Activated CD8-positive, alpha-beta memory T cell treated with anti-CD3 and anti-CD28 coated beads for 1 hour (primary cell): ENCODE measurements at places on chromosomes 1 and 21.
A peak's percentile ranks its signal among the peaks of the same experiment; 100 is the strongest.

DNA sequence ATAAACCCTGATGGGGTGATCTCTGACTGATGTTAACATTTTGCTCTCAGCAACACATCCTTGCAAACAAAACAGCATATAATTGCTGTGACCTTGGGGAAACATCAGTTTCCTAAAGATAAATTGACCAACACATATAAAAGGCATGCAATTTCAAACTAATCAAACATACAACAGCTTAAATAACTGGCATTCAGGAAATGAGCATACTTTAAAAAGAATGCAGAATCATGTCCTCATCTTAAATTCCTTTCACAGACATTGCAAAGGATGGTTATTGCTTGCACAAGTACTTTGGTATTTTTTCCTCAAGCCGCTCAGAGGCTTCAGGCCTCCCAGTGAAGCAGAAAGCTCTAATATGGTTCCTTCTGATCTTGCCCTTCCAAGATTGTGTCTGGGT lies 53.4 kb upstream of the RGS18 start:
- no peak for DNase-seq

- no peak for DNase-seq
Measured at GRCh38 chr1:245537992-245538391, 383.2 kb downstream of the KIF26B start.

GRCh38 chr1:155910621-155911121 lies 478 bp downstream of the RIT1 start:
- DNase-seq, result no peak

- DNase-seq, result no peak
Measured at GRCh38 chr1:8332806-8333205, 14.9 kb downstream of the SLC45A1 start.

DNA sequence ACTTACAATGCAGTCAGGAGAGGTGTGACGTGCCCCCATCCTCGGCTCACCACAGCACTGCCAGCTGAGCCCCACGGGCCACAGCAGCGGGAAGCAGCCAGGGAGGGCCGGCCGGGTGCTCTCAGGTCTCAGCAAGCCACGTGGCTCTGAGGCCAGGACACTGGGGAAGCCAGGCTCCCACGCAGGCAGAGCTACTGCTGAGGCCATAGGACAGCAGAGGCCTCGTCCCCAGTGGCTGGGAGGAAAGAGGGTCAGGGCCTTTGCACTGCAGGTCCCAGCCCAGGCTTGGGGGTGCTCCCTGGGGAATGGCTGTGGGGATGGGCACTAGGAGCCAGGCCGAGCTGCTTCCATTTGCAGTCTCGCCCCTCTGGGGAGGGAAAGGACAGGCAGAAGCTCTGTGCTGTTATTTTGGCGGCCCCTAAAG lies 5.8 kb downstream of the LRRC47 start:
- DNase-seq, result no peak

- no peak for DNase-seq
Measured at GRCh38 chr1:59670662-59671061, 144.1 kb upstream of the HOOK1 start.

DNA sequence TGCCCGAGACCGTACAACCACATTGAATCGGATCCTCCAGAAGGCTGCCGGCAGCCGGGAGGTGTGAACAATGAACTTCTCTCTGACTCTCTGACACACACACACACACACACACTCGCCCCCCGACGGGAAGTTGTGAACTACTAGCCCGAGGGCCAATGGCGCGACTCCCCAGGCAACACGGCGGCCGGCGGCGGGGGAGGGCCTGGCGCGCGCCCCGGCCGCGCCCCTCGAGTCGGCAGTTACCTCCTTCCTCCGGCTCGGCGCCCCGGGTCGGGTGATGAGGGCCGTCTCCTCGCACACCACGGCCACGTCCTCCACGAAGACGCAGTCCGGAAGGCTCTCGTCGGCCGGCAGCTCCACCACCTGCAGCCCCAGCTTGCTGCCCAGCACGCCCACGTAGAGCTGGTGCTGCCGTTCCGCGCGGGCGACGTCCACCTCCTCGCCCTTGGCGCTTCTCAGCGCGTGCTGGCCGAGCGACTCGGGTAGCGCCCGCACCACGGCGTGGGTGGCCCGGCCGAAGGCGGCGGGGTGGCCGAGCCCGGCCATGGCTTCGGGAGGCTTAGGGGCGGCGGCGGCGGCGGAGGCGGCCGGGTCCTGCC lies 361 bp downstream of the DDAH1 start:
- no peak for DNase-seq

DNA sequence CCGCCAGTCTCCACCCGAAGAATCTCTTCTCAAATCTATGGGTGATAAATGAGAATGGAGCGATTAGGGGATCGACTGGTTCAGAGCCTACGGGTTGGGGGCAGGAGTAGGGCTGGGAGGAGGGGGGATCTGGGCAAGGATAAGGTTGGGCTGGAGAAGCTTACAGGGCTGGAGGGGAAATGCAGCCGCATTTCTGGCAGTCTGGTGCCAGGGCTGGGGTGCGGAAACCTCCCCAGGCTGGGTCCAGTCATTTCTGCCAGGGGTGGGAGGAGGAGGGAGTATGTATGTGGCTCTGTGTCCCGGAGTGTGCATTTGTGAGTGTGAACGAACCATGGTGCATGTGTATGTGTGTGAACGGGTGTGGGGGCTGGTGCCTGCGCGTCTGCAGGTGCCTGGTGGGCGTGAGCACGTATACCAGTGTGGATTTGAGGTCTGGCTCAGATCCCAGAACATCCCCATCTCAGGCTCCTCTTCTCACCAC lies 10.2 kb downstream of the C1orf216 start:
- no peak for DNase-seq

DNA sequence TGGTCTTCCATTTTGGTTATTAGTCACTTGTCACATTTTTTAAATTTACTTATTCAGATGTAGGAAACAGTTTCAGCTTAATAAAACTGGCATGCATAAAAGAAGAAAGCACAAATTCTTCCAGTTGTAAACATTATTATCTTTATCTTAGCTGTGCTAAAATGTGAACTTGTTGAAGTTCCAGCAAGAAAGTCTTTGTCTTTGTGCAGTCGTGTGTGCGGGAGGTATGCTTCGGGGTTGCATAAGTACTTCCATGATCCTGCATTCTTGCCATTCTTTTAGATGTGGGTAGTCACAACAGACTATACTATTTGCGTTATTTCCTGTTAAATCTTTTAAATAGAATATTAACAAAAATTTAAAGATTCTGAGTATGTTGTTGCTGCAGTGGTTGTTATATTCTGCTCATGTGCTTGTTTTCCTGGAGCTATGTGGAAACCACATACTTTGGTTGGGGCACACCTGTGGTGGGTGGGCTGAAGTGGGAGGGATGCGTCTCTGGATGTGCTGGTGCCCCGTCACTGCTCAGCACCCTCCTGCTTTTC lies 49.9 kb downstream of the CBS start:
- DNase-seq, result no peak

DNA sequence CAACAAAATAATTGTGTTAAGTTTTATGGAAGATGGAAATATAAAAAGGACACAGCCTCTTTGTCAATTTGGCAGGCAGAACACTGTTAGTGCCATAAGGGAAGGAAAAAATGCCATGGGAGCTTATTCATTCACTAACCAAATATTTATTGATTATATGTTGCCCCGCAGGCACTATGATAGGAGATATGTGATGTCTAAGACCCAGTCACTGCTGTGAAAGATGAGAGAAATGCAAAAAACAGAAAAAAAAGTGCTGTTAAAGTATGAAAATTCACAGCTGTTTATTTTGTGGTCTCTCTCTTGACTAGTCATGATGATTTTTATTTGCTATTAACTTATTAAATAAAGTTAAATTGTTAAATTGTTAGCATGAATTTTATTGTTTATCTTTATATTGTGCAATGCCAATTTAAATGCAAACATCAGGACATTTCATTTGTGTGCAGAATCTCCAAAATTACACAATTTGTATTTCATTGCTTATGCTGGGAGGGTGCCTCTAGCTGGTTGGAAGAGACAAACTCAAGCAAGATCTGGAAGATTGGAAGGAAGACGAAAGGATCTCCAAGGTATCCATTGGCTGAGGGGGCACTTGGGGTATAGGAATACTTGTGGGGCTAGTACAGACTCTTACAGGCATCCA lies 17.8 kb upstream of the PTGFR start:
- no peak for DNase-seq

DNA sequence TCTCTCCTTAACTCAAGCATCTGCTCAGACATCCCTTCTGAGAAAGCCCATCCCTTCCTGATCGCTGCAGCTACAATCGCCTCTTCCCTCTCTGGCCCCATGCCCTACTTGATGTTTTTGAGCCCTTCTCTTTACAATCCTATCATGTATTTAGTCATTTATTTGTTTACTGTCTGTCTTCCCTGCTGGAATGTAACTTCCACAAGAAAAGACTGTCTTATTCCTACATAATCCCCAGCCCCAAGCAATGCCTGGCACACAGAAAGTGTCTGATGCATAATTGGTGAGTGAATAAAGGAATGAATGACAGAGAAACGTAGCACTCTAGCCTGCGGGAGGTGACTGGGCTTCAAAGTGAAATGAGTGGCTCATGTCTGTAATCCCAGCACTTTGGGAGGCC lies 25.4 kb downstream of the ECE1 start:
- no peak for DNase-seq

DNA sequence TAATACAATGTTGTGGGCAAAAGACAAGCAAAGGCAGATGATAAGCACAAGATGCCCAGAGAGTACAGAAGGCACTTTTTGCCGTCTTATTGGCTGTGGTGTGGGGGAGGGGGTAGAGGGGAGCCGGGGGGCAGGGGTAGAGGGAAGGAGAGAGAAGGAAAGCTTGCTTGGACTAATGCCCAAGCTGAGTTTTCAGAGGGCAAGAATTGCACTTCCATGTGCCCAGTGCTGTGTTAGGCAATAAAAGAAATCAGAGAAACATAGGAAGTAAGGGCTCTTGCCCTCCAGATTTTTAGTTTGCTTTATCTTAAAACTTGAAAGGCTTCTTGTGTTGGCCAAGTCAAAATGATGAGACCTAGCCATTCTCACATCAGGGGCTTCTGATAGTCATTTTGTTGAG lies 8.3 kb downstream of the S100A12 start:
- DNase-seq, result no peak

- no peak for DNase-seq
Measured at GRCh38 chr1:4019606-4020331, 119.7 kb upstream of the C1orf174 start.

DNA sequence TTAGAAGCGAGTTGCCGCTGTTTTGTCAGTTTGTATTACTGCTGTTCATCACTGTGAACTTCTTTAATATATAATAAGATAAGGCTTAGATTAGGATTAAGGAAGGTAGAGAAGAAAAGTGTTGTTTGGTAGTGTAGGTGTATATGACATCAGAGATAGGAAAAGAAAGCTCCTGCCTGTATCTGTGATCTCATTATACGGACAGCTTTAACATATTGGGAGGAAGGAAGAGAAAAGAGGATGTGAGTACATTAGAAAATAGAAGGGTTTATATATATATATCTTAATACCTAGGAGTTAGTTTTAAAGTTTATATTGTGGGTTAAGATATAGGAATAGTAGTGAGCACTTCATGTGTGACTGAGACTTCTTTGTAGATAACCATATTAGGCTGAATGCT lies 71.0 kb downstream of the RALGPS2 start:
- DNase-seq, result no peak

DNA sequence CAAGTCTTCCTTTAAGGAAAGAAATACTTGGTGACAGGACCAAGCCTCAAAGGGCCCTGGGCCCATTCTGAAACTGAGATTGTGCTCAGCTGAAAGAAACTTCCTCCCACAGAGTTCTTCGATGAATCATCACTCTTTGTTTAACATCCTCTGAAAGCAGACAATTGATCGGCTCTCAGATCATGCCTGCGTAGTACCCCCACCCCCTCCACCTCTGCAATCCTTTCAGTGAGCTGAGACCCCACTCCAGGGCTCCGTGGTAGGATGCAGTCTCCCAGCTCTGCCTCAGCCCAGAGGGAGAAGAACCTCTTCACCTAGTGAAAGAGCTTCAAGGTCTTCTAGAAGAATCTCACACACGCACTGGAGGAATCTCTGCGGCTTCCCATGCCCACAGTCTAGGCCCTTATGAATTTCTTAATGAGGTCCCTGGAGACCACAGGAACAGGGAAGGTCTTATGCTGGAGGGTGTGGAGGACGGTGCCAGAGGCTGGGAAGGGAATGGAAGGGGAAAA lies 104.9 kb upstream of the SOD1 start:
- DNase-seq, result no peak

GRCh38 chr21:45542242-45542666 lies at the start of gene SLC19A1:
TSS of gene SLC19A1 (minus strand) at chr21:45542440. CDS start at chr21:45537959, 4,481 bp downstream.
- peak; percentile 61 for DNase-seq

GRCh38 chr1:81912383-81912782 lies 111.6 kb downstream of the ADGRL2 start:
- no peak for DNase-seq

DNA sequence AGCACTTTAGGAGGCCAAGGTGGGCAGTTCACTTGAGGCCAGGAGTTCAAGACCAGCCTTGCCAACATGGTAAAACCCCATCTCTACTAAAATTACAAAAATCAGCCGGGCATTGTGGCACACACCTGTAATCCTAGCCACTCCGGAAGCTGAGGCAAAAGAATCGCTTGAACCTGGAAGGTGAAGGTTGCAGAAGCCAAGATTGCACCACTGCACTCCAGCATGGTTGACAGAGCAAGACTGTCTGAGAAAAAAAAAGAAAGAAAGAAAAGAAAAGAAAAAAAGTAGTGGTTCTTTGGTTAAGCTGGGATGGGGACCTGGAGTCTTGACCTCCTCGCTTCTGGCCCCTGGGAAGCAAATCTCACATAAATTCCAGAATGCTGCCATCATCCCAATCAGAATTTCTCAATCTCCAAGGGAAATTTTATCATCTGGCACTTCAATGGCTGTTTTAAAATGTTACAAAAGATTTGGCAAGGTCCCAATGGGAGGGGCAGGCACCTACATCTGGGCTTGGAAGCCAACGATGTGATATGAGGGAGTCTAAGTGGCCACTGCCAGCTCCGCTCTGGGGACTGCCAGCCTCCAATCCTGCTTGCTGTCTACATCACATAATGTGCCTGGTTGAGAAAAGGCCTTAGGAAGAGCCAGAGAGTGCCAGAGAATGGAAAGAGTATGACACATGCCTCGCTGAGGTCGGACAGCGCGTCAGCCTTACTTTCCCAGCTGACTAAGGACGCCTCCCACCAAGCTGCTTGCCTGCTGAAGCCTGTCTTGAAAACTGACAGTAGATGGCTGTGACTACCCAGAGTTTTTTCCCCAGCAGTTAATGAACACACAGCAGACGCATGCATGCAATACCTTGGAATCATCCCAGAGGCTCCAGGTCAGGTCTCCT lies 42.1 kb upstream of the SRP9 start:
- DNase-seq, result no peak

DNA sequence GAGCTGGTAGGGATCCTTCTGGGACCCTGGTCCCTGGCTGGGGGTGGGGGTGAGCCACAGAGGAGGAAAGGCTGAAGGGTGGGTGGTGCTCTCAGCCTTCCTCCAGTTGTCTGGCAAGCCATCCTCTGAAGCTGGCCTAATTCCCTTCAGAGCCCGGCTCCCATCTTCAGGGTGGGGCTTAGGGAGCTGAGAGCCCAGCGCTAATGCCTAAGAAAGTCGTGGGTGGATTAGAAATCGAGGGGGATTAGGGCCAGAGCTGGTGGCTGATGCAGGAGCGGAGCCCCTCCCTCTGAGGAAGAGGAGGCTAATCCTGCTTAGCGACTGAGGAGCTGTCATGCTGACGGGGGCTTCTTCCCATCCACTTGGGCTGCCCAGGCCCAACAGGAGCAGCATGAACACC lies 30.8 kb upstream of the DMBX1 start:
- DNase-seq, result no peak

- no peak for DNase-seq
Measured at GRCh38 chr1:3161176-3161840, 92.3 kb downstream of the PRDM16 start.

GRCh38 chr1:178119628-178120027 lies 25.7 kb downstream of the RASAL2 start:
- no peak for DNase-seq

GRCh38 chr21:40481764-40482163 lies 365.2 kb downstream of the DSCAM start:
- no peak for DNase-seq

- DNase-seq, result no peak
Measured at GRCh38 chr1:84422909-84423308, 24.6 kb downstream of the DNASE2B start.
